ENCODE measurements at places on chromosomes 7 and 10. TPM values are rescaled to one million over a fixed set of nuclear protein-coding genes. Genes with fewer than 3 reads are reported as not detected.
A peak's percentile ranks its signal among the peaks of the same experiment; 100 is the strongest.

The BRI3 gene
- total RNA-seq, result 22.5 TPM

The LGI1 gene
- 0.16 TPM for total RNA-seq

The ADRB1 gene
- total RNA-seq, result not detected

DNA sequence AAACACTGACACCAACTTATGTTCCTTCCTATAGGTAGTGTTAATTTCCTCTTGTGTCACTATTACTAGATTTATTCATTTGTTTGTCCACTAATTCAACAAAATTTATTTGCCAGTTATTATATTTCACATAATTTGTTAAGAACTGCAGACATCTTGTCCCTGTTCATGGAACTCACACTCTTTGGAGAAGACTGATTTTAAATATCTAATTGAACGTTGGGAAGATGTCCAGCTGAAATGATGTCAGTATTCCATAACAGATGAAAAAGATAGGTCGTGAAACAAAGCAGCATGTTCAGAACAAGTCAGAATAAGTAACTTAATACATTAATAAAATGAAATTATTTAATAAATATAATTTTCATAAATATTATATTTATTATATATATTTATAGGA lies 873.1 kb upstream of the PHF14 start:
- DNase-seq, result no peak

- no peak for DNase-seq
Measured at GRCh38 chr10:104033401-104033930, 52.2 kb downstream of the COL17A1 start.

GRCh38 chr10:125599194-125599593 lies 83.8 kb downstream of the TEX36 start:
- DNase-seq, result no peak

The SLC29A4 gene
- total RNA-seq, result 0.90 TPM

The CPED1 gene
- total RNA-seq, result 30.0 TPM

DNA sequence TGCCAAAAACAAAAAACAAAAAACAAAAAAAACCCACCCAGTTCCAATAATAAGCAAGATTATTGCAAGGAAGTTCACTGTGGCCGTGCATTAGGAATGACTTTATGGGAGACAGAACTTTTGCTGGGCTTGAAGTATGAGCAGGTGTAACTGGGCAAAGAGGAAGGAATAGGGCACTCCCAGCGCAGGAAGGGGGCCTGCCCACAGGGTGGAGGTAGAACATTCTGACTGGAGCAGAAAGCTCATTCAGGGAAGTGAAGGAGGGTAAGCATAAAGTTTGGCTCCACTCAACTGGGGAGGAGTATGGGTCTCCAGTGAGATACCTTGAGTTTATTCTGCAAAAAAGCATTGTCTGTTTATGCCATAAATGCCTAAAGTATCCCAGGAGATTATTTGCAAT lies 42.1 kb upstream of the WIPF3 start:
- no peak for DNase-seq

DNA sequence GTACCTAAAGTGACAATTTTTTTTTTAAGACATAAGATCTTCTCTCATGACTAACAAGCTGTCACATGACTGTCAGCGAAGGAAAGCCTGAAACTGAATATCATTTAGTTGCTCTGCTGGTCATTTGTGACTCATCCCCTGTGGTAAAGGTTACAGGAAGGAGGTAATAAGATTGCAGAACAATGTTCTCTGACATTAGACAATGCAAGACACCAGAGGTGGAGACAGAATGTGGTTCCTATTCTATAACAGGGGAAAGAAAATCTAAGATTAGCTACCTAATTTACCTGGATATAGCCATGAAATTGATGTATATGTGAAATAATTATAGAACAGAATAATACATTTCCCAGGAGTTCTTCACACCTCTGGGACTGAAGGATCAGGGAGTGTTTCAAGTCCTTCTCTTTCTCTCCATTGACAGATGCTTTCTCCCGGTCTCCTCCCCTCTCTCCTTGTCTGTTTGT lies 47.7 kb downstream of the LRGUK start:
- DNase-seq, result peak; percentile 61

DNA sequence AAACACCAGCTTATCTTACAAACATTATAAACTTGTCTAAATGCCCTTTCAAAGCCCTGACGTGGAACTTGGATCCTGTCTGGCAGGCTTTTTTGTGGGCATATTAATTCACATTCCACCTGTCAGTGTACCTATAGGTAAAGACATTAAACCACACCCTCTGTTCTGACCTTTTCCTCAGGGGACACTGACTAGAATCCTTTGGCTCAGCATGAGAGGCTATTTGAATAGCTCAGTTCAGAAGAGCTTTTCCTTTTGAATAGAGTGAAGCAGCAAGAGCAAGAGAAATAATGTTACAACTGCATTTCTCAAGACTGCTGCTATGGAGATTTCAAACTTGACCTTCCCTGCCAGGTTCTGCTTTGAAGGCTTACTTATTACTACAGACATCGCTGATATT lies 76.9 kb downstream of the CYP51A1 start:
- peak; percentile 2 for DNase-seq

GRCh38 chr7:13745530-13745929 lies 243.9 kb downstream of the ETV1 start:
- DNase-seq, result peak; percentile 8

DNA sequence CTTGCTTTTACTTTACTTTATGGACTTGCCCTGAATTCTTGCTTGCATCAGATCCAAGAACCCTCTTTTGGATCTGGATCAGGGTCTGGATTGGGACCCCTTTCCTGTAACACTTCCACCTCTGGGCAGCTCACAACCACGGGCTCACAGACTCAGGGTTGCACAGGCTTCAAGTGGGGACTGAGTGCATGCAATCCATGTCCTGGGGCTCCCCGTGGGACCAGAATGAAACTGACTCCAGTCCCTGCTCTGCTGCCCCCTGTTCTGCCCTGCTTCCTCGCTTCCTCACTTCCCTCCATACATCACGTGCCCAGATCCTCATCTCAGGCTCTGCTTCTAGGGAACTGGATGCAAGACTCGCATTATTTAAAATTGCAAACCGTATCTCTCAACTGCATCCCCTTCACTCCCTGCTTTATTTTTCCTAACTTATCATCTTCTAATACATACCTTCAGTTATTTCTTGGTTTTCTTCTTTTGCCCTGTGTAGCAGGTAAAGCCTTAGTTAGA lies 23.3 kb upstream of the INMT start:
- no peak for DNase-seq

DNA sequence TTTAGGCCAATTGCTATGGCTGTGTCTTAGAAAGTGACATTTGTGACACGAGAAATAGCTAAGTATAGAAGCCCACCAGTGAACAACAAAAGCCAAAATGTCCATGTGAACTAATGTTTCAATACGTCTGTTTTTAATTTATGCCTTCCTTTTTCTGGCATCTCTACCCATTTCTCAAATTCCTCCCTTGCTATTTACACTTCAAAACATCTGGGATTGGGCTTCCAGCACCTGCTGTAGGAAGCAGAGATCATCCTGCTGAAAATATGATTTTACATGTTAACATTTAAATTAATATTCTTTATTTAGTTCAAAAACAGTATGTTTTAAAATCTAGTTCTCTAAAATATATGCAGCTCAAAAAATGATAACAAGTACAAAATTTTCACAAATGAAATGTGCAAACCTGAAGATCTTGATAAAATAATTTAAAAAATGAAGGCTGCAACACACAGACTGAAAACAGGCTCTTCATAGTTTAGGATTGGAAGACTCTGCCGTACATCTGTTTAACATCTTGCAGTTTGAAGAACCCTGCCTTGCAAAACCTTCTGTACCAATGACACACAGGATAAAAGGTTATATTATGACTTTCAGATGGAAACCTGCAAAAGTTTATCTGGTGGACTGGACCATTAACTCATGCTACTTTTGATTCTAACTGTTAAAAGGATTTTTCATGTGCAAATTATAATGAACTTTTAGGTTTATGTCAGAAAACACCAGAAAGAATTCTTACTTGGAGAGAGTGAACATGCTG lies 408.4 kb downstream of the SUGCT start:
- DNase-seq, result peak; percentile 53

The AGR2 gene
- not detected for total RNA-seq

The SKIDA1 gene
- total RNA-seq, result 0.90 TPM

DNA sequence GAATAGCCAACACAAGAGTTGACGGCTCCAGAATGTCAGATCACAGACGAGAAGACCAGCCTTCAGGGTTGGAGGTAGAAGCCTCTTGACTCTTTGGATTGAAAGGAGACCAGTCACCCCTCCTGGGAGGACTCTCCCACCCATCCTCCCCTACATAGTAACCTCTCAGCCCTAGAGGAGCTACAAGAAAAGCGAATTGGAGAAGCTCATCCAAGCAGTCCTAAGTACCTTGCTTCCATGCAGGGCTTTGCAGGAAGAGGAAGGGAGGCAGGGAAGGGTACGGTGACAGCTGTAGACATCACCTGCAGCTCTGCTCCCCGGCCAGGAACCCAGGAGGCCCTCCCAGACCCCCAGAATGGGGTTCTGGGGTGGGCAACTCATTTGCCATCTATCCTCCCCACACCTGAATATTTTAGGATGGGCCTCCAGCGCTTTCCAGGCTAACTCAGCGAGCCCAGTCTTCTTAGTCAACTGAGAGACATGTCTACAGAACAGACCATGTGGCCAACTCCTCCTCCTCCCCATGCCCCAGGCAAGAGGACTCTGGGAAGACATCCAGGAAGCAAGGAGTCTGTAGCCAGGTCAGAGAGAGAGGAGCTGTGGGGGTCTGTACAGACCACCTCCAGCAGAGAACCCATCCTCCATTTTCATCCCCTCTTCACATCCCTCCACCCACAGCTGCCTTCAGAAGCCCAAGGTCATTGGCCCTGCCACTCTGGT lies 55.6 kb upstream of the LBX1 start:
- DNase-seq, result no peak

GRCh38 chr7:141072548-141073172 lies 1.2 kb upstream of the TMEM178B start:
- DNase-seq, result peak; percentile 72

The LRIT1 gene
- total RNA-seq, result not detected

- no peak for DNase-seq
Measured at GRCh38 chr7:118429141-118429540, 204.6 kb downstream of the ANKRD7 start.

The ARF5 gene
- total RNA-seq, result 105 TPM

- DNase-seq, result no peak
Measured at GRCh38 chr10:113922787-113923570, 68.5 kb downstream of the NHLRC2 start.

DNA sequence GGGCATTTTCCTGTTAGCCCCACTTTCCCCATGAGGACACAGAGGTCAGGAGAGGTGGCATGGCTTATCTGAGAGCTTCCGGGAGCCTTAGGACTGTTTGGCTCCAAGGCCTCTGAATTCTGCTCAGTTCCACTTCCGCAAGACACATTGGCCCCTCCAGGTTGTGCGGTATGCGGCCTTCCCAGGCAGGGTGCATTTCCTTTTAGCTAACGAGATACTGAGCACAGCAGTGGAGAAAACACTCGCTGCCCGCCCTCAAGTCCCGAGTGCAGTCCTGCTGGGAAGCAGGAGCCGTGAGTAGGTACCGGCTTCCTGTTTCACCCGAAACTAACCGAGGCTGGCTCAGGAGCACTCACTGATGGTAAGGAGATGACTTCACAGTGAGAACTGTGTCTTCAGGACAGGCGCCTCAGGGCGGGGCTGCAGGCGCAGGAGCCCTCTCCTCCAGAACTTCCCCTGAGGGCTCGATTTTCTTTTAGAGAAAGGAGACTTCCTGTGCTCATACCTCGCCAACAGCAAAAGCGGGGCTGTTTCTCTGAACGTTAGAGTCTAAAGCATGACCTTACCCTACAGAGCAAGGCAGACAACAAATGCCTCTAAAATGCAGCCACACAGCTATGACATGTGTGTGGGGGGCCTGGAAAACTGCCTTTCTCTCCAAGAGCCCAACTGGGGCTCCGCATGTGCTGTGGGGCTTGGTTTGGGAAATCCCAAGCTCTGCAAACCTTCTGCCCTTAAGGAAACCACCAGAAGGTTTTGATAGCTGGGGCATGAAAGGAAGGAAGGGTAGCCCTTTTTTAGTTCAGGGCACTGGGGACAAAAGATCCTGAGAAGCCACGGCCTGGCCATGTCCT lies 25.9 kb downstream of the RGS10 start:
- DNase-seq, result no peak

- DNase-seq, result no peak
Measured at GRCh38 chr7:47225387-47226131, 356.4 kb downstream of the TNS3 start.

Measured in fibroblast of the aortic adventitia (primary cell).